ENCODE measurements at places on chromosomes 1 and 21.

- DNase-seq: no peak
Measured at GRCh38 chr21:45224189-45224938, 63.3 kb downstream of the POFUT2 start.

GRCh38 chr1:233094691-233095090, 144.3 kb downstream of the NTPCR start:
- DNase-seq: no peak

DNA sequence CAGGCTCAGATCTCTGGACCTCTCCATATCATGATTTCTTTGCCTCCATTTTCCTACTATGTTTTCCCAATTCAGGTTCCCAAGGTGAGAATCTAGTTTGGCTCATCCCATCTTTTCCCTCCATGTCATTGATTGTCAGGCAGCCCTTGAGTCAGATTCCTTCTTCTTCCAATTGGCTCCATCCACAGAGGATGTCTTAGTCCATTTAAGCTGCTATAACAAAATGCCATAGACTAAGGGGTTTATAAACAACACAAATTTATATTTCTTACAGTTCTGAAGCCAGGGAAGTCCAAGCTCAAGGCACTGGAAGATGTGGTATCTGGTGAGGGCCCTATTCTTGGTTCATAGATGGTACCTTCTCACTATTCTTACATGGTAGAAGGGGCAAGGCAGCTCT, 42.8 kb upstream of the SLC2A1 start:
- no peak for DNase-seq

DNA sequence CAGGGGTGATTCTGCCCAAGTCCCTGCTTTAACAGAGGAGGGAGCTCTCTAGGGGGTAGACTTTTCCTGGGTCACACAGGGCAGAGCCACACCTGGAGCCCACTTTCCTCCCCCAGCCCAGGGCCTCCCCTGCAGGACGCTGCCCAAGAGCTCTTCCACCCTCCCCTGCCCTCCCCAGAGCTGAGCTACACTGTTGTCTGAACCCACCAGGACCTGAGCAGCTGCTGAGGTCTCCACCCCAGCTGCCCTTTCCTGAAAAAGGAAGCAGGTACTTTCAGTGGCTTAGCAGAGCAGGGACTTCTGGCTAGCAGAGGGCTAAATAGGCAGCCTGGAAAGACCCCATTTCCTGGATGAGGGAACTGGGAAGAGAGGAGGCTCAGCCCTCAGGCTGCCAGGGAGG, 169.3 kb upstream of the ETV3 start:
- DNase-seq: no peak

- DNase-seq: peak; percentile 85
Measured at GRCh38 chr1:183318433-183318832, 99.7 kb downstream of the NMNAT2 start.

DNA sequence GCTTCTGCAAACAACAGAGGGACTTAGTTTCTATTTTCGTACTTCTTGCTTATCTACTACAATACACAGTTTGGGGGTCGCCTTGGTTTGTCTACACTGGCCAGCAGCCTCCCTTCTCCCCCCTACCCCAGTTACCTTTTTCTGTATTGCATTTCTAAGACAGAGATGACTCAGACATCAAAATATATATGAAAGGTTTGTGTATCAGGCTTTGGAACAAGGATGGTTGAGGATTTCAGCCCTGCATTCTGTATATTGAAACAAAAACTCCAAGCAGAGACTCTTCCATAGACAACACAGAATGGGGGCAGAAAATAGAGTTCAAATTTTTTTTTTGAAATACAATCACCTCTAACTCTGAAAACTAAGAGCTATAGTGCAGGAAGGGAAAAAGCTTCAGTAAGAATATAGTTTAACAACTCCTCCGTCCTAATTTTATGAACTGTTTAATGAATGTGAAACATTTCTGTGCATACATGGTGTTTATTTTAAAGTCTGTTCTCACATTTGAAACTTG, 1.9 kb downstream of the SAMD13 start:
- DNase-seq: no peak

Measured in Daoy (cell line).